Stimulated activated CD4-positive, alpha-beta T cell treated with anti-CD3 and anti-CD28 coated beads, Interleukin-1b, Interleukin-23, amount 100 ng/mL, for 48 hours (primary cell): ENCODE measurements at places on chromosomes 13 and 19.
A peak's percentile ranks its signal among the peaks of the same experiment; 100 is the strongest.

- DNase-seq = no peak
Observed at GRCh38 chr19:46533078-46533620, 37.5 kb upstream of the PNMA8B start.

- DNase-seq = peak; percentile 52
Observed at GRCh38 chr19:33125929-33126388, 6.0 kb upstream of the WDR88 start.

- DNase-seq = no peak
Observed at GRCh38 chr13:76651286-76651685, 234.9 kb downstream of the KCTD12 start.

- DNase-seq = no peak
Observed at GRCh38 chr13:38688674-38689073, 1.8 kb downstream of the FREM2 start.

DNA sequence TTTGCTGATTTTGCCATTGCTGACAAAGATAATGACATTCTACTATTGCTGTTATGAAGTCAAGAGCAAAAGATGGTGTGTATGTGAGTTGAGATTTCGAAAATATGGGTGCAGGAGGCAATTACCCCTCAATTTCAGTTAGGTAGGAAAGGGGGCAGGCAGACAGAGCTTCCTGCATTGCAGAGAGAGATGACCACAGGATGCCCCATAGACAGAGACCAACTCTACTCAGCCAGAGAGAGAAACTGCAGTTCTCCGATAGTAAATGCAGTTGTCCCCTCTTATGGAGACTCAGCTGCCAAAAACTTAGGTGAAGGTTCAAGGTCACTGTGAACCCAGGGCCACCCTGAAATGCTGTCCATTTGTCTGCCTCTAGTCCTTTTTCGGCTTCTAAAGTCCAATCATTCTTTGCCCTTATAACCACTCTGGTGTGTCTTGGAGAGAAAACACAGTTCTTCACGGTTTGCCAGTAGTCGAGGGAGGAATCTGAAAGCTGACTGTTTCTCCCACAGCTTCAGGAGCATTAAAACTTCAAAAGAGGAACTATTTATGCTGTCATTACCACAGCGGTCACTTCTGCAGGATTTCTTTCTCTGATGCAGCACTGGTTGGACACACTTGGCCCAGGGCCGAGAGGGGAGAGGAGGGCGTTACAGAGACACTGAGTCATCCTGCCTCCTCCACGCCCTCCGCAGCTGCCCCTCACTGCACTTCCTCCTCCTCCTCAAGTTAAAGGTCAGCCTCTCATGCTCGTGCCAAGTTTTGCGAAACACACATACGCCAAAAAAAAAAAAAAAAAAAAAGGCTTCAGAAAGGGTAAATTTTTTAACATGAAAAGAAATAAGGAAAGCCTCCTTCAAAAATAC lies 264.3 kb downstream of the FOXO1 start:
- DNase-seq = peak; percentile 34

DNA sequence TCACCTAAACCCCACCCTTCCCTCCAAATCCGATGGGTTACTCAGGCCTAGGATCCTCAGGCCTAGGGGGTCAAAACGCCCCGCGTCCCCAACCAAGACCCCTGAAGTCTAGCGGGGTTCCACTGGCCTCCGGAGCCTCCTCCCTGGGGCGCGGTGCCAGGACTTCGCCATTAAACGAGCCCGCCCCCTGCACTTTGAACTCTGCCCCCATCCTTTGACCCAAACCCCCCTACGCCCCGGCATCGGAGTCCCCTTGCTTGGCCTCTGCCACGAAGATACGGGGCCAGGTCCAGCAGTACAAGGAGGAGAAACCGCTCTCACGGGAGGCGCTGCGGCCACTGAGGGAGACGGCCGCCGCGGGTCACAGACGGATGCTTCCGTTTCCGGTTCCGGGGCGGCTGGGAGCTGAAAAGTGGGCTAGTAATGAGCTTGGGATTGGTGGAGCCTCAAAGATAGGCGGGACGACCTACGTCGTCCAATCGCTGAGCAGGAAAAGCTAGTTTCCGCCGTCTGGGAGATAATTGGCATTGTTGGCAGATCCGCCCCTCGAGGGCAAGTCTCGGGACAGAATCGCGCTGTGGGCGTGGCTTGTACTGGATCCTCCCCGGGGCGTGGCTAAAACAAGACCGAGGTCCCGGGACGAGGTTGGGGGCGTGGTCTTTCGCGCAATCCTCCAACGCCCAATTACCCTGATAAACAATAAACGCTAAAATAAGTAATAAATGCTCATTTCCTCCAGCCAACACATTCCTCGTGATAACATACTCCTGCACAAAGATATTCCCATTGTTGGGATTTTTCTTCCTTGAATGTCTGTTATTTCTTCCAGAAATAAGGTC lies 5.7 kb upstream of the ZNF77 start:
- DNase-seq = peak; percentile 100

DNA sequence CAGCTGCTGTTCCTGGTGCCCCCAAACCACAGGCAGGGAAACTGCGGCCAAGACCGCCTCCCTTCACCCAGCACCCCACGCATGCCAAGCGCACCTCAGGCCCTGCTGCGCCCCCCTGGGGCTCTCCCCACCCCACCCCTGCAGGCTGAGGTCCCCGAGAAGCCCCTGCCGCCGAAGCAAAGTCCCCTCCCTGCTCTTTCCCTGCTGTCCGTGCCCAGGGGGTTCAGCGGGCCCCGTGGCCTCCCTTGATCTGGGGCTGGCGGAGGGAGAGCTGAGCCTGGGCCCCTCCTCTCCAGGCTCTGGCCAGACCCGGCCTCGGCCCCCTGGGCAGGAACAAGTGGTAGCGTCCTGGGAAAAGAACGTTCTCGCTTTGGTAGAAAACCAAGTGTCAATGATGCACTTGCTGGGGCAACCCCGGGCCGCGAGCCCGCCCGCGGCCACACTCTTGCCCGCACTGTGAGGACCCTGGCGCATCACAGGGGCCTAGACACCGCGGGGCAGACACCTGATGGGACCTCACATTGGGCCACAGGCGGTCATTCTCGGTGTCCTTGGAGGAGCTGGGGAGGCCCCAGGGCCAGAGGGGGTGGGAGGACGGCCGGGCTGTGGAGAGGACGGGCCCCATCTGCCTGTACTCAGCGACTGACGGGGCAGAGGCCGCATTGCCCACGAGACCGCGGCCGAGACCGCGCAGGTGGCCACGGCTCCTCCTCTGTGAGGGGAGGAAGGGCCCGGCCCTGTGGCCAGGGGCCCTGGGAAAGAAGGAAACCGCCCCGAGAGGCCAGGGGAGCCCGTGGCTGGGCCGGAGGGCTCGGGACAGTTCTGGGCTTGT lies 29.0 kb downstream of the GPX4 start:
- peak; percentile 39 for DNase-seq

- peak; percentile 55 for DNase-seq
Observed at GRCh38 chr19:51702103-51702824, 9.1 kb downstream of the SPACA6 start.

DNA sequence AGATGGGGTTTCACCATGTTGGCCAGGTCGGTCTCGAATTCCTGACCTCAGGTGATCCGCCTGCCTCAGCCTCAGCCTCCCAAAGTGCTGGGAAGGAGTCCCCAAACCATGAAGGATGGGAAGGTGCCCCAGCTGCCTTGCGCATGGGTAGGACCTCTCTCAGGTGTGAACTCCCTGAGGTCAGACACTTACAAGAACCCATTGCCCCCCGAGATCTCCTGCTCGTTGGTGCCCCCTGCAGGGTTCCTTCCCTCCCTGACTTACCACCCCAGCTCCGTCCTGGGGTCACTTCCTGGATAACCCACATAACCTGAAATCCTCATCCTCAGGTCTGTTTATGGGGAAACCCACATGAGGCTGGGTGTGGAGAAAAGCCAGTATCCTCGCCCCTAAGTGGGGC lies 41.7 kb downstream of the UNC13A start:
- DNase-seq = no peak

DNA sequence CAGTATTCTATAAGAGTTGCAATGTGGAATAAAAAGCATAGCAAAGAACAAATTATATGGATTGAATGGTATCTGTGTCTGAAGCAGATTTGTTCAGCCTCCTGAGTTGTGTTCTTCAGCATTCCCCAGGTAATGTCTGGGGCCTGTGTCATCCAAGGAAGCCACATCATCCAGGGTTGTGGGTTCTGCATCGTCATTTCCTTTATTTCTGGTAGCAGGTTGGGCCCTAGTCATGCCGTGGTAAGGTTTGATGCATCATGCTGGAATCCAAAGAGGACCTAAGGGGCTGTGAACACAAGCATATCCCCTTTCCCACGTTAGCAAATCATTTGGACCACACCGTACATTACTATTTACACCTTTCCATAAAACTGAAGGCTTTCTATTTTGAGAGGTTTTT lies 131.0 kb upstream of the ZNF91 start:
- no peak for DNase-seq

DNA sequence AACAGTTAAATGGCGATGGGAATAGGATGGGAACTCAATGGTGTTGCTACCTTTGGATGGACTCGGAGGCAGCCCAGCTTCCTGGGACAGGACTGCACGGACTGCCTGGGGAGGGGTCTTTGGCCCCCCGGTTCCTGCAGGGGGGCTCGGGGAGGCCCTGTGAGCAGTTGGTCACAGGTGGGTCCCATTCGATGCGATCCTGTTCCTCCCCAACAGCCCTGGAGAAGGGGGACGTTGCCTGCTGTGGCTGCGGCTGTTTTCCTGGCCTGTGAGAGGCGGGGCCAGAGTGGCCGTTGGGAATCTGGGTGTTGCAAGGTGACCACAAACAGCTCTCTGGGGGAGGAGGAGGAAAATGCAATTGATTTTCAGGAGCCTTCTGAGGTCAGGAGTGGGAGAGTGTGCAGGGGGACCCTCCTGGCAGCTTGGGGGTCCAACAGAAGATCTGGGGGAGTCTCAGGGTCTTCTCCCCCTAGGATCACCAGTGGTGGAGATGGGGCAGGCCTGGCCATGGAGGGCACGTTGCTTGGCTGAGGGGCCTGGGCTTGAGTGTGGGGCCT lies 1.9 kb upstream of the PLPPR3 start:
- DNase-seq = no peak

DNA sequence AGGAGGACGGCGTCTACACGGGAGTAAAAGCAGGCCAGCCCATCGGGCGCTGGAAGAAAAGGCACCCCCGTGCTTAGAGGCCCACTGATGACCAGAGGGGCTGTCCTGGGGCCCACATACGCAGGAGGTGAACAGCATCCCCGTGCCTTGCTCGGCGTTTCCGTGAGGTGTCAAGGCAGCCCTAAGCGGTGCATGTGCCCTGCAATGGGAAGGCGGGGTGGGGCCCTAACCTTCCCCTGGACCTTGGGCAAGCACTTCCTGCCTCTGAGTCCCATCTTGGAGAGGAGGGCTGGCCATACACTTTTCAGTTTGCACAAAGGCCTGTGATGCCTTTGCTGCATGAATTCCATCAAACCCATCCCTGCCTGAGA lies 47.8 kb upstream of the ATP11A start:
- no peak for DNase-seq

GRCh38 chr19:22026687-22027086 lies 15.9 kb upstream of the ZNF208 start:
- DNase-seq = no peak

GRCh38 chr19:291006-291521 lies at the start of gene PLPP2:
TSS of gene PLPP2 (minus strand) at chr19:291403. CDS start at chr19:291336, 67 bp downstream.
- DNase-seq = no peak

- no peak for DNase-seq
Observed at GRCh38 chr13:94711561-94712286, 621 bp downstream of the SOX21 start.

DNA sequence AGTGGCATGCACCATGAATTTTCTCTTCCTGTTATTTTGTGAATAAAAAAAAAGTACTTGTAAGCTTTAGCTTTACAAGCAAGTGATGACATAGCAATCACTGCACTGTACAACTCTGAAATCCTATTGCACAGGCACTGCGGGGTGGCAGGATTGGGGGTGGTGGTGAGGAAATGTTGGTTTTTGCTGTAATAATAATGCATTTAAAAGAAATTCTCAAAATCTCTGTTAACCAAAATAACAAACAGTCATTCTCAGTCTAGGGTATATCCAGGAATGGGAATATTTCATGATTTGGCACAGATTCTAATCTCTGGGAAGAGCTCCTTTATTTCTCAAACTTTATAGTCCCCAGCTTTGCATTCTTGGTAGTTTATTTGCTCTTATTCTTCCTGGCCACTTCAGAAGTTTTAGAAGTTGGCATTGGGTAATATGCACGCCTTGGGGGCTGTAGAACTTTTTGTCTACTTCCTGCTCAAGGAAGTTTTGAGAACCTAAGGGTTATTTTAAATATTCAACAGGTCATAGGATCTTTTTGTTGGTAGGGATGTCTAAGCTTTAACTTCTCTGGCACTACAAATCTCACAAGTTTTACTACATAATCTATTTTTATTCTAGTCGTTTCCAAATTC lies 353.0 kb upstream of the KLF12 start:
- DNase-seq = no peak

DNA sequence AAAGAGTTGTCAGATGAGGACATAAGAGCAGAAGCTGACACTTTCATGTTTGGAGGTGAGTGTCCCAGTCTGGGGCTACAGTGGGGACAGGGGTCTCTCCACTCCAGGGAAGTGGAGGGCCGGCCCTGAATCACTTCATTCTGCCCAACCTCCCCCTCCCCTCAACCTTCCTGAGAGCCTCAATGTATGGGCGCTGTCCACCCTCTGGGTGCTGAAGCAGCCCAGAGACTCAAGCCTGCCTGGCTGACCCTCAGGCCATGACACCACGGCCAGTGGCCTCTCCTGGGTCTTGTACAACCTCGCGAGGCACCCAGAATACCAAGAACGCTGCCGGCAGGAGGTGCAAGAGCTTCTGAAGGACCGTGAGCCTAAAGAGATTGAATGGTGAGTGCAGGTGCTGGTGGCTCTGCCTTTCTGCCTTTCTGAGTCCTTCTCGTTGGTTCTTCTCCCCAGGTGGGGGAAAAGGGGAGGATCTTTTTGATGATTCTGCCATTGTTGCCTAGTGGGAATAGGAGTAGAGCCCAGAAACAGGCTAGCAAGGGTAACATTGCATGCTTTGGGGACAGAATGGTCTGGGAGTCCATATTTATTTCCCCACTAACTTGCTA lies 8.8 kb downstream of the CYP4F8 start:
- no peak for DNase-seq

GRCh38 chr19:11025006-11025405 lies 64.2 kb downstream of the SMARCA4 start:
- no peak for DNase-seq

DNA sequence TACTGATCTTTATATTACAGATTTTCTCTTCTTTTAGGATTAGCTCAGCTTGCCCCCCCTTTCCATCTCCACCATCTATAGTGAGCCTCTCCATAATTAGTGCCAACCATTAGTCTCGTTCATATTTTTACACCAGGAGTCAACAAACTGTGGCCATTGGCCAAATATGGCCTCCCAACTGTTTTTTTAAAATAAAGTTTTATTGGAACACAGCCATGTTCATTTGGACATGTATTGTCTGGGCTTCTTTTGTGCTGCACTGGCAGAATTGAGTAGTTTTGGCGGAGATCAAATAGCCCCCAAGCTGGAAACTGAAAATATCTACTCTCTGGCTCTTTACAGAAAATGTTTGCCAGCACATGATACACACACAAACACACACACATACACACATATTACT lies 18.4 kb downstream of the ZNF175 start:
- DNase-seq = no peak

DNA sequence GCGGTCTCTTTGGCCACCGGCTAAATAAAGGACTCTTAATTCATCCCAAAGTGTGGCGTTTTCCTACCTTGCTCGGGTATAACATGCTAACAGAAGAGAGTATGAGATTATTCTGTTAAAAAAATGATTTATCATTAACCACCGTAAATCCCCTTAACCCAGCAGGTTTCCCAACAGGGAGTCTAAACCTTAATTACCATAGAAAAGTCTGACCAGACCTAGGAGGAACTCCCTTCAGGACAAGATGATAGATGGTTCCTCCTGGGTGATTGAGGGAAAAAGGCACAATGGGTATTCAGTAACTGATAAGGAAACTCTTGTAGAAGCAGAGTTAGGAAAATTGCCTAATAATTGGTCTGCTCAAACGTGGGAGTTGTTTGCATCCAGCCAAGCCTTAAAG lies 193.7 kb downstream of the ZNF737 start:
- no peak for DNase-seq
